Naive thymus-derived CD8-positive, alpha-beta T cell (primary cell): ENCODE measurements at places on chromosomes 3 and 15.

DNA sequence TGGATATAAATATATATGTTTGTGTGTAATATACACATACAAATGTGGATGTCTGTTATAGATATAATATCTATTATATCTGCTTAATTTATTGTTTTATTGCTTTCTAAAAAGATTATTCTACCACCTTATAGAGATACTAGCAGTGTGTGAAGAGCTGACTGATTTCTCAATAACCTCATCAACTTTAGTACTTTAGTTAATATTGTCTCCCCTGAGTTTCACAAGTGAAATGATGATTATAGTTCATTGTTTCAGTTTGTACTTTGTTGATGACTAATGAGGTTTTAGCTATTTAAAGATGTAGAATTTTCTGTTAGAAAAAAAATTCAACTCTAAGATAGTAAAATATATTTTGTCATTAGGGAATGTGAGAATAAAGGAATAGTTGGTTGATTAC lies 11.4 kb downstream of the RSRC1 start:
- DNase-seq, result no peak

- DNase-seq, result no peak
These were observed 8.6 kb downstream of the TLR9 start for GRCh38 chr3:52216585-52217408.

GRCh38 chr3:26229801-26230200 lies 392.8 kb upstream of the LRRC3B start:
- no peak for DNase-seq

DNA sequence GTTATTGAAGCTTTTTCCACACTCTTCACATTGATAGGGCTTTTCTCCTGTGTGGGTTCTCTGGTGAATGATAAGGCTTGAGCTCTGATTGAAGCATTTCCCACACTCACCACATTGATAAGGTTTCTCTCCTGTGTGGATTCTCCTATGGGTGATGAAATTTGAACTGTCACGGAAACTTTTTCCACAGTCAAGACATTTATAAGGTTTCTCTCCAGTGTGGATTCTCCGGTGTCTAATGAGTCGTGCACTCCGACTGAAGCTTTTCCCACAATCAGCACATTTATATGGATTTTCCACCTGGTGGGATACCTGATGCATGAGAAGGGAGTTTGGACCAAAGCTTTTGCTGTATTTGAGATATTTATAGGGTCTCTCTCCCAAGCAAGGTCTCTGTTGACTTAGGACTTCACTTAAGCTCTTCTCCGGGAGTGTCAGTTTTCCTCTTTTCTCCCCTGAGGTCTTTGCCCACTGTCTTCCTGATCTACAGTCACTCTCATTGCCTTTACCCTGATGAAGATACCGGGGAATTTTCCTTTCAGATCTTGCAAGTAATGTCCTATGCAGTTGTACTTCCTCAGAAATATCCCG lies 9.4 kb downstream of the ZSCAN29 start:
- no peak for DNase-seq

GRCh38 chr3:171465763-171466162 lies 5.6 kb upstream of the TNIK start:
- no peak for DNase-seq

DNA sequence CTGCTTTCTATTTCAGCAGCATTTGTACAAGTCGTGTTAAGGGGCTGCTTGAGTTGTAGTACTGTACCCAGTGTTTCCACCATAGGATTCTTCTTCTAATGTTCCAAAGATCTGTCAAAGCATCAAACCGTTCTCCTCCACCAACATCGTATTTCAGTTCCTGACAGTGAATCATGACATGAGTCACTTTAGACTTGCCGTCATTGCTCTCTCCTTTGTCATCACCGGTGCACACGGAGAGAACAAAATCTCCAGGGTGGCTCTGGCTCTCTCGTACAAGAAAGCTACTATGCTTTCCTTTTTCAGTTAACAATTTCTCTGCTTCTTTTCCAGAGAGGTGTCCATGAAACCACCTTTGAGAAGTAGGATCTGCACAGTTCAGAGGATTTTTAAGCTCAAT lies 270.9 kb upstream of the CCDC54 start:
- DNase-seq, result no peak

DNA sequence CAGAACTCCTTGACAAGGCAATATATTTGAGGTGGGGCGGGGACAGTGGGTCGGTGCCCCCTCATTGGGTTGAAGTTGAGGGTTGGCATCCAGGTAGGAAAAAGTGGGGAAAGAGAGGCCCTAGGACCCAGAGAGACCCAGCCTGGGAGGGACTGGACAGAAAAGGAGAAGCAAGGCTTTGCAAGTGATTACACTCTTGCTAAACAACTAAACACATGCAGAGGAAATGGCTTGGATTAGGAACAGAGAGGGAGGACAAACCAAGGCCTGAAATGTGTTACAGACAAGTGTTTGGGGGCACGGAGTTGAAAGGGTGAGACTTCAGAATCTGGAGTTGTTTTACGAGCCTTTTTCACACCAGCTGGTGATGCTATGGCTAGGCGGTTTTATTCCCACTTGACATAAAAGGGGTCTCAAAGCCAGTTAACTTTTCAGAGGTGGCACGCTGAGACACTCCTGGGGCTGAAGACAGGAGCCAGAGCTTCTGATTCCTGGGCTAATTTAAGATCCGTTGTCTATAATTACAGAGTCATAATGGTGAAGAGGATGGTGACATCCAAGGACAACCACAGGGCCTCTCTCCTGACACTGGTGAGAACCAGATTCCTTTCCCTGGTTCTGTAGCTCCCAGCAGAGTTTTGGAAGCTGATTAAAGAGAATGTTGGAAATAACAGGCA lies 7.7 kb upstream of the KCTD6 start:
- no peak for DNase-seq

DNA sequence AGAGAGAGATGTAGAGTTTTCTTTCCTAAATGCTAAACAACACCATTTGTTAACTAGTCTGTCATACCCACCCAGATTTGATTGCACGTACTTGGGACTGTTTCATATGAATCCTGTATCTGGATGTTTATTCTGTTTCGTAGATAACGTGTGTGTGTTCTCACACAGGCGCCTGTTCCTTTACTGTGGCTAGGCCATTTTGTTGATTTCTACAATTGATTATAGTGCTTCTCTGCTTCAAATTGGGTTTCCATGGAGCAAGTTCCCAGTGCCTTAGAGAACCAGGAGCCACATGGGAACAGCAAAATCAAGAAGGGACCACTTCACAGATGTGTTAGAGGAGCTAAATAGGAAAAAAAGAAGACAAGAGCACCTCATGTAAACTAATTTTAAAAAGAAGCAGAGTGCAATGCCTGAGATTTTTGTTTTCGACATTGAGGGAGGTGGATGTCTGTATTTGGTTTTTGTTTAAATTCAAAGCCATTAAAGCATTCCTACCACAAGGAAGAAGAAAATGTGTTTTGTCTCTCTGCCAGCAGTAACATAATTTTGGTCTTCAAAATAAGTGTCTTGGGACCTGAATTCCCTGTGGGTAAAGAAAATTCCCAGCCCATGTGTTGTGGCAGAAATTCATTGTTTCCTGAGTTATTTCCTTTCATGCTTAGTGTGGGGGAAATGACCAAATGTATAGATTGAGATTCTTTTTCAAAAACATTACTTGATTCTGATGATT lies 424.0 kb upstream of the C2CD4B start:
- DNase-seq, result no peak

- no peak for DNase-seq
These were observed 36.9 kb downstream of the TXNRD3 start for GRCh38 chr3:126618021-126618420.

DNA sequence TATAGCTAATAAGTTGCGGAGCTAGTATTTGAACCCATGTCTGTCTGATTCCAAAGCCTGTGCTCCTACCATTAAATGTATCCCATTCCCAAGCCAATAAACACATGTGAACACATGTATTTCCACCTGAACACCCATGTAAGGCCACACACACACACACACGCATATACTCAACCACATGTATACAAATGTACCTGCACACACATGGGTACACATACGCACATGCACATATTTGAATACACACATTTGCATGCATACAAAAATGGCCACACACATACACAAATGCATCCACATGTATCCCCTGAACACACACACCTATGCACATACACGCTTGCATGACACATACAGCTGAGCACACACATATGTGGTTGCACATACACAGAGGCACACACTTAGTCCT lies 5.4 kb upstream of the MRPS22 start:
- DNase-seq, result no peak

DNA sequence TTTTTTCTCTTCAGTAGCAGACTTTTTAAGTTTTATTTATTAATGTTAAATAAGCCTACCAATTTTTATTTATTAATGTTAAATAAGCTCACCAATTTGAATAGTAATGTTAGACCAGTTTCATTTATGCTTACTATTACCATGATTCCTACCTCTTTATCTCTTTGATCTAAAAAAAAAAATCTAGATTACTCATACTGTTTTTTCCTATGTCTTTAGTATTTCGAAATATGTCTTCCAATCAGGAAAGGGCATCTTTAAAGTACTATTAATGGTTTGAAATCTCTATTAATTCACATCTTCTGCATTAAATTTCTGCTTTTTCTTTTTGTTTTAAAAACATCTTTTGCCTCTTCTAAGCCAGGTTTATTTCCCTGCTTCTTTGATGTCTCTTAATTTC lies 27.5 kb upstream of the MAPKBP1 start:
- no peak for DNase-seq

GRCh38 chr15:87777054-87777561 lies 479.4 kb downstream of the NTRK3 start:
- no peak for DNase-seq

GRCh38 chr3:136209921-136210320 lies 13.8 kb upstream of the MSL2 start:
- no peak for DNase-seq

GRCh38 chr3:32106929-32107362 lies 526 bp downstream of the GPD1L start:
- DNase-seq, result no peak

- no peak for DNase-seq
These were observed 7.5 kb downstream of the PTX3 start for GRCh38 chr3:157443905-157444796.

GRCh38 chr3:119597548-119598288 lies at the start of gene PLA1A:
Gene PLA1A, plus strand, starts transcription at chr3:119597885. Its CDS starts 29 bp downstream, at chr3:119597914.
- no peak for DNase-seq

- no peak for DNase-seq
These were observed 202.4 kb upstream of the PRICKLE2 start for GRCh38 chr3:64427671-64428070.

DNA sequence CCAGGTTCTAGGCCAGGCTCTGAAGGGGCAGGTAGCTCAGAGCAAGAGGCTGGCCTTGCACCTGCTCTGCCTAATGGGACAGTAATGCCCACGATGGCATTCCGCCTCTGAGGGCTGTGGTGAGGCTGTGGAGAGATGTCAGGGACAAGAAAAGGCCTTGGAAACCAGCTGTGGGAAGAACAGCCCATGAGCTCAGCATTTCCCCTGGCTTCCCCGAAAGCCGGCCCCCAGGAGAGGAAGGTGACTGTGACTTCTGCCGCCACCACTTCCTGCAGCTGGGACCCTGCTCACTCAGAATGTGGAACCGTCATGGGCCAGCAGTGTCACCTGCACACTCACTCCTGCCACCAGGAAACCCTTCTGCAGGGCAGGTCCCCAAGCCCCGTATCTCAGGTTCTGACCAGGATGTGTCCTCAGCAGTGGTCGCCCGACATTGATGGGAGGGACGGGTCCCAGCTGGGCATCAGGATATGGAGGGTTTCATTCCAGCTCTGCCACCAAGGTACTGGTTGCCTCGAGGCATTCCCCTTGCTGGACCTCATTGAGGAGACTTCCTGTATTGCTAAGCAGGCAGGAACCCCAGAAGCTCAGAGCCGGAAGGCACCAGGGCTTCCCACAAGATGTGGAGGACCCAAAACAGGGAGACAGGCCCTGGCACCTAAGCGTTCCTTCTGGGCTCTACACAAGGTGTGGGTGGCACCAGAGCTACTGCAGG lies 30.7 kb downstream of the SEMA7A start:
- DNase-seq, result no peak

GRCh38 chr3:178170698-178171535 lies 365.3 kb upstream of the KCNMB2 start:
- DNase-seq, result no peak

- DNase-seq, result peak; percentile 55
These were observed 38.3 kb downstream of the CPN2 start for GRCh38 chr3:194312743-194313281.

GRCh38 chr3:120244834-120245225 lies 40.2 kb downstream of the GPR156 start:
- no peak for DNase-seq

GRCh38 chr3:3675186-3675585 lies 124.0 kb upstream of the LRRN1 start:
- no peak for DNase-seq

- no peak for DNase-seq
These were observed 7.6 kb downstream of the CMTM6 start for GRCh38 chr3:32495085-32495484.

- DNase-seq, result no peak
These were observed 216.8 kb downstream of the ERC2 start for GRCh38 chr3:56251343-56251945.

GRCh38 chr3:27307566-27307965 lies 61.6 kb downstream of the NEK10 start:
- no peak for DNase-seq

GRCh38 chr3:127226946-127227842 lies 34.3 kb downstream of the PRR23E start:
- DNase-seq, result no peak

GRCh38 chr3:101996832-101997231 lies 147.5 kb downstream of the NFKBIZ start:
- DNase-seq, result no peak

DNA sequence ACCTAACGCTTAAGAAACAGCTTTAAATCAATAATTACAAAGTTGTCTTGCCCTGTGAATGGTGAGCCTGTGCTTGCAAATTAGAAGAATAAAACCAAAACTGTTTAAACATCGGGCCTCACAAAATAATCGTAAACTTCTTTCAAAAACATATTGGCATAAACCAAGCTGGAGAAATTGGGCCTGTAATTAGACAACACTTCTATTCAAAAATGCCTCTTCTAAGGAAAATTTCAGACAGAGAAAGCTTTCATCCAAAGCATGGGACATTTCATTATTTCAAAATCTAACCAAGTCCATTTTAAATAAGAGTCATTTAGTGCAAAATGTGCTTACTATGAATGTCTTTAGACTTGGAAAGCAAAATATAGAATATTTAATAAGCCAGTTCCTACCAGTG lies 35.5 kb upstream of the GNB4 start:
- no peak for DNase-seq

GRCh38 chr3:37577697-37578096 lies 284.0 kb upstream of the CTDSPL start:
- DNase-seq, result no peak

DNA sequence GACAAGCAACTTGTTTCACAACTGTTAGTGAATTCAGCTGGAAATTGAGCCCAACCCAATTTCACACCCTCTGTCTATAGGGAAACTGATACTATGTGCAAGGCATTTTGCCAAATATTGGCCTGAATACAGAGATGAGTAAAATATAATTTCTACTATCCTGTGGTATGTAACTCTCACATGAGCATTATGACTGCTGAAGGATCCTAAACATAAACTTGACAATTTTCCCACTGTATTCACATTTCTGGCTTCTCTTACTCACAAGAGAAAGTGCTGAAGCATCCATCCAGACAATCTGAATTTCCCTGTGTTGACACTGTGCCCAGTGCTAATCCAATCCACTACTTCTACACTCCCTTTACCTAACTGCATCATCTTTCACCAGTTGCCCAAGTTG lies 28.4 kb downstream of the SERPINI2 start:
- DNase-seq, result no peak
